Posterior cingulate gyrus (tissue), 11 donors: ENCODE measurements at places on chromosomes 3 and 15.

- DNase-seq: no peak
Measured at GRCh38 chr3:82875401-82875800, 1114.0 kb upstream of the GBE1 start.

- no peak for DNase-seq
Measured at GRCh38 chr3:89262309-89262929, 155.0 kb downstream of the EPHA3 start.

DNA sequence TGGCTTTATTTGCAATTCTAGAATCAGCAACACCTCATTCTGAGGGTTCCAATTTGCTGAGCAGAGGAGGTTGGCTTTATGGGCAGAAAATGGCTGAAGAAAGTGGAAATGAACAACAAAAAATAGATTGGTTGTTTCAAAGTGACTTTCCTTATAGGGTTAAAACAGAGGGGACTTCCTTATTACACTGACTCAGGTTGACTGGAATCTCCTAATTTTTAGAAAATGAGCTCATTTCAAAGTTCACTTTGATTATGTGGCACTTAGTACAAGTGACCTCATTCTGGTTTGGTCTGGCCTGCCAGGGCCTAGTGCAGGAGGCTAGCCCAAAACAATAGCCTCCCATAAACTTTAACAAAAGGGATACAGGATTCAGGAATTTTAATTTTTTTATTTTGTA, 41.4 kb downstream of the NFKBIZ start:
- no peak for DNase-seq

- no peak for DNase-seq
Measured at GRCh38 chr15:98983334-98983733, 24.3 kb downstream of the PGPEP1L start.

- DNase-seq: no peak
Measured at GRCh38 chr15:85606738-85607137, 188.0 kb downstream of the KLHL25 start.

DNA sequence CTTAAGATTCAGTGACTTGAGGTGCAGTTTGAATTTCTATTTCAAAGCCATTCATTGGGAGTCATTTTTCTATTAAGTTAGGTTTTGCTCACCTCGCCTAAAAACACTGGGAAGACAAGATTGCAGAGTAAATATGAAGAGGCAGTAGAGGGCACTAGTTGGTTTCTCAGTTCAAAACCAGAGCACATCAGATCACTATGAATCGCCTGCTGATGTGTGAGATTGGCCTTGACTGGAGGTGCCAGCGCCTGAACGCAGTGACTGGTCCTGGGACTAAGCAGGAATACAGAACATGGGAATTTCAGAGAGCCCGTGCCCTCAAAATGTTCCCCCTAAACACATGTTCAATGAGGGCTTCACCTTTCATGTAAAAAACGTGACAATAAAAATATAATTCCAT, 229.0 kb downstream of the ITPR1 start:
- no peak for DNase-seq

- DNase-seq: no peak
Measured at GRCh38 chr15:43735416-43735815, 10.8 kb upstream of the PDIA3 start.
